Activated naive CD4-positive, alpha-beta T cell treated with Interleukin-2 at 50 U/mL for 16 hours (primary cell): ENCODE measurements at places on chromosomes 4 and X.
A peak's percentile ranks its signal among the peaks of the same experiment; 100 is the strongest.

DNA sequence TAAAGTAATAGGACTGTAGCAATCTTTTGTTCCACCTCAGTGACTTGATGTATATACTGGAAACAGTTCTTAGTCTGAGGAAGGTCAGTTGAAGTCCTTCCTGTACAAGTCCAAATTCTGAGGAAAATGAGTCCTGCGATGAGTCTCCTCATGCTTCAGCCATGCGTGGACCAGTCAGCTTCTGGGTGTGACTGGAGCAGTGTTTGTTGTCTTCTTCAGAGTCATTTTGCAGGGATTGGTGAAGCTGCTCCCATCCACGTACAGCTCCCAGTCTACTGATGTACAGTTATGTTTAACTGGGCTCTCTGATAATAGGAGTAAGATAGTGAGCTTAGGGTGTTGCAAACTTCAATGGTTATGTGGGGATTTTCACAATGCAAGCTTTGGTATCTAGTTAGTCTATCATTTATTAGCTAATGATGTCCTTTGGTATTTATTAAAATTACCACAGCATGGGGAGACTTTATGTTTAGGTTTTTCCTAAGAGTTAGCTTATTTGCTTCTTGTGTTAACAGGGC lies 3.4 kb downstream of the UGT2B17 start:
- no peak for DNase-seq

DNA sequence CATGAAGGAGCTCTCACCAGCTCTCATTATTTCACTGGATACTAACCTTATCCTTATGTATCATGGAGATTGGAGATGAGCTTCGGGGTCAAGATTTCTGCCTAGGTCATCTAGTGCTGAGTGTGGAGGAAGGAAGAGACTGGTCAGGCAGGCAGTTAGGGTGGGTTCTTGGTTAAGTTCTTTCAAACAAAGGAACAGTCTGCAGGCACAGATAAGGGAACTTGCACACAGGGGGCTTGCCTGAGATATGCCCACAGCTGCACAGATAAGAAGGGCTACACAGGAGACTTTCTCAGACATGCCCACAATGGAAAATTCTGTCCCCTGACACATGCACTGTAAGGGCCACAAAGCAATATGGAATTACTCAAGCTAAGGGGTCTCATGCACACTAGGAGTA lies 904.1 kb downstream of the NLGN4X start:
- no peak for DNase-seq

DNA sequence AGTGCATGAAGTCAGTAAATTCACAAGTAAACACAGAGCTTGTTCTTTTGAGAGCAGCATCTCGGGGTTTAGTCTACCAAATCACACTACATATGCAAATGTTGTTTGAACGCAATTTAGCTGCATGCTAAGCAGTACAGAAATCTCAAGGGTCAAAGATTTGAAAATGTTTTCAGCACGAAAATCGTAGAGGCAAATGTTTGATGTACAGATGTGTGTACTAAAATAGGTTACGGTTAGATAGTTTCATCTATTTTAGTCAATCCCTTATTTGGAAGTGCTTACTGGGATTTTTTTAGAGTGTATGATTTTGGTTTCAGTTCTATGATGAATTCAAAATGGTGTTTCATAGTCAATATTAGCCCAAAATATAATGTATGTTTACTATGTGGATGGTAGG lies 1928.2 kb upstream of the TENM3 start:
- no peak for DNase-seq

DNA sequence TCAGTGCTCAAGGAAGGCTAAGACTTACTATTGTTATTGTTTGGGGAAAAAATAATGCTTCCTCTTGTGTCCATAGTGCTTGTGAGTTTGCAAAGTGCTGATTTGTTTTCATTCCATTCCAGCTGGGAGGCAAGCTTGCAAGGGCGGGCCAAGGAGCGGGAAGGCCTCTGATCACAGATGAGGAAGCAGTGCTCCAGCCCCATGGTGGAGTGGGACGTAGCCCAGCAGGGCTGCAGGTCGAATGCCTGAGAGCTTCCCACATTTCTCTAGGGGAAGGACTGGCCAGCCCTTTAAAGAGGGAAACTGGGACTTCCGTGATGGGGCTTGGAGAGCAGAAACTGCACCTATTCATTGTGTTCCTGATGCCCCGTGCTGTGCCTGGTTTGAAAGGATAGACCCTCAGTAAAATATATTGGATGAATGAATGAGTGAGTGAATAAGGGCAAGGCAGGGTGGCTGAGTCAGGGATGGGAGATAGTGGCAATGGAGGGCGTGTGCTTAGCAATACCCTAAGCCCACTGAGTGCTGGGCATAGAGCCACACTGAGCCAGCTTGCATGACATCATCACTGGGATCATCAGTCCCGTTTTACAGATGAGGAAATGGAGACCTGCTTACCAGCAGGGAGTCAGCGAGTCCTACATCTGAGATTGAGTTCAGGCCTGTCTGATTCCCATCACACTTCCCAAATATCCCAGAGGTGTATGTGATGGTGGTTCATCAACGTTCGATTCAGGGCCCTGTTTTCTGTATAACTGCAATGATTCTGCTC lies 17.9 kb upstream of the NSG1 start:
- no peak for DNase-seq

DNA sequence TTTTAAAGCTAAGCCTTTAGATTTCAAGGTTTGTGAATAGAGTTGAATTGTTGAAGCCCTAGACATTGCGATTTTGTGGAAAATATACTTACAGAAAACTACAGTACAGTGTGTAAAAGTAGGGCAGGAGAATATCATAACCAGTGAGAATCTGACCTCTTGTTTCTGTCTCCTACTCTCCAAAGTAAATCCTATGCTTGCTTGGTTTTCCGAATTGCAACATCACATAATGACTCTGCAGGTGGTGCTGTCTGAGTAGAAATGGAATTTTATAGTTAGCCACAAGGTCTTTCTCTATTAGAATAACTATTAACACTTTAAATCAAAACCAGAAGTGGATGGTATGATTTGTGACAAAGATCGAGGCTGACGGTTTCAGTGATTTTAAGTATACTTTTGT lies 505.6 kb downstream of the RAPGEF2 start:
- no peak for DNase-seq

- DNase-seq: no peak
These were observed at the start of gene IL1RAPL1 for GRCh38 chrX:28586981-28587551. TSS of gene IL1RAPL1 (plus strand) at chrX:28587446.

- DNase-seq: no peak
These were observed 202.3 kb downstream of the BCOR start for GRCh38 chrX:39895218-39896110.

DNA sequence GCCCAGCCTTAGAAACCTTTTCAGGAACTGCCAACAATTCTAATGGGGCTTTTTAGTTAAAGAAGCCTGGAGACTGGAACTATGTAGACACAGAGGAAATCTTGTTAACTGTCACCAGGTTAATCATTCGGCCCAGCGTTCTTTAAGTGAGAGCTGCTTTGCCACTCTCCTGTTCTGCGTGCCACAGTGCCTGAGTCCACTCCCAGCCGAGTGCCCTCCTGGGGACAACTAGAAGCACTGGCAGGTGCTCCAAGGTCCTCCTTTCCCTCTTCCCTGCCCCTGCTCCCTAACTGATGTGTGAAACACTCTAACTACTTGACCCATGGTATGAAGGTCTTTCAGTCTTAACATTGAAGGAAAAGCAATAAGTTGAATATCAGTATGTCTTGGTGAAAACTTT lies 151.2 kb upstream of the TLL1 start:
- DNase-seq: no peak

DNA sequence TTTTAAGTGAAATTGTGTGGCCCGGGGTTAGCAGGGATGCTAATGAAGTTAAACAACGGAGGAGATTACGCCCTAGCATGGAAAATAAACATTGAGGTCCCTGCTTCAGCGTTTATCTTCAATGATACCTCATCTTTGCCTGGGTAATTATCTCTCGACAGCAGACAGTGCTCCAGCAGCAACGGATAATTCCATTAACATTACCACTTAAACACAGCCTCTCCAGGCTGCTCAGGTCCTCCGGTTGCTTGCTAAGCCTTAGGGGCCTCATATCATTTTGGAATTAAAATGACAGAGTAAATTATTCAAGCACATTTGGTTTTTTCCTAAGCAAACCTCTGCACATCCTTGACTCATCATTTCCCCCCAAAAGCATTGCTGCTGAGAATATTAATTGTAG lies 281.5 kb upstream of the KLF3 start:
- DNase-seq: no peak

- no peak for DNase-seq
These were observed 34.3 kb downstream of the ZNF330 start for GRCh38 chr4:141255016-141255415.

DNA sequence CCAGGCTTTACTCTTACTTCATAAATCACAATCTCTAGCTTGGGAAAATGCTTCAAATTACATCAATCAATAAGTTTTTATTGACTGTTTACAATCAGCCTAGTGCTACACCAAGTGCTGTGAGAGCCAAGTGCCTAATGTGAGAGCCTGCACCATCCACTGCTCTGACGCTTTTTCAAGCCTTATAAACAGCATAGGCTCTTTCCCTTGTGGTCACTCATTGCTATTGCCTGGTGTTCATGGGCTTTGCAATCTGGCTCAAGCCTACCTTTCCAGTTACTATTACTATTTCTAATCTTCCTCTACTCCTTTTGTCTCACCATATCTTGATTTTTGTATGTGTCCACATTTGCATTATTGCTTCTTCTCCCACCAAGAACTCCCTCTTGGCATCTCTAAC lies 77.0 kb downstream of the REELD1 start:
- DNase-seq: no peak

DNA sequence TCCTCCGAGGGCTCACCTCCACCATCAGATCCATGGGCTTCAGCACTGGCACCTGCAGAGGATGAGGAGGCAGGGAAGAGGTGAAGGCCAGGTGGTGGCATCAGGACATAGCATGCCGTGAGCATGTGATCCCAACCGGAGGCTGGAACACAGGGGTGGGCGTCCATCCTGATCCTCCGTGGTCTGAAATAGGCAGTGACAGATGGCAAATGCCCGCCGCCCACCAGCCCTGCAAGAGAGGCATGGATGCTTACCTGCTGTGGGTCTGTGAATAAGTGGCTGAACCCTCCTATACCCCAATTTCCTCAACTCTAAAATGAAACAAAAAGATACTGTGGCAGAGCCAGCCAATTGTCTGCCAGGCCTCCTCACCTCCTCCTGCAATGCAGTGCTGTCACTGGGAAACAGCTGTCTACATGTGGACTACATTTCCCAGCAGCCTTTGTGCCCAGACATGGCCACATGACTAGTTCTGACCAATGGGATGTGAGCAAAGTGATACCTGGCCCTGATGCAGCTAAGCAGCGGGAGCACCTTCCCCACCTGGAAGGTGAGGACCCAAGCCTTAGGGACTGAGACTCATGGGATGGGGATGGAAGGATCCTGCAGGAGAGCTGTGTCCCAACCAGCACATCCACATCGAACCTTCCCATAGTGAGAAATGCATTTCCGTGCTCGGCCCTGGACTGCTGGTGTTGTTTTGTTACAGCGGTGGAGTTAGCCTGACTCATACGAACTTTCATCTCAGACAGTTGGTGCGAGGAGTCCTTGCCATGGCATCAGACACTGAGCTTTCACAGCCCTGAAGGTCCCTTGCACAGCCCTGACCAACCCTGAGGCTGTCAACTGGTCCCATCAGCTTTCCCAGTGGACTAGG lies 99.5 kb downstream of the PPP2R2C start:
- no peak for DNase-seq

GRCh38 chrX:27815209-27815608 lies 7.4 kb downstream of the MAGEB10 start:
- no peak for DNase-seq

GRCh38 chr4:15438939-15439524 lies 11.2 kb downstream of the C1QTNF7 start:
- no peak for DNase-seq

- no peak for DNase-seq
These were observed 161.1 kb downstream of the FBXW7 start for GRCh38 chr4:152374606-152375285.

GRCh38 chr4:107683873-107684272 lies 36.2 kb downstream of the PAPSS1 start:
- DNase-seq: no peak

DNA sequence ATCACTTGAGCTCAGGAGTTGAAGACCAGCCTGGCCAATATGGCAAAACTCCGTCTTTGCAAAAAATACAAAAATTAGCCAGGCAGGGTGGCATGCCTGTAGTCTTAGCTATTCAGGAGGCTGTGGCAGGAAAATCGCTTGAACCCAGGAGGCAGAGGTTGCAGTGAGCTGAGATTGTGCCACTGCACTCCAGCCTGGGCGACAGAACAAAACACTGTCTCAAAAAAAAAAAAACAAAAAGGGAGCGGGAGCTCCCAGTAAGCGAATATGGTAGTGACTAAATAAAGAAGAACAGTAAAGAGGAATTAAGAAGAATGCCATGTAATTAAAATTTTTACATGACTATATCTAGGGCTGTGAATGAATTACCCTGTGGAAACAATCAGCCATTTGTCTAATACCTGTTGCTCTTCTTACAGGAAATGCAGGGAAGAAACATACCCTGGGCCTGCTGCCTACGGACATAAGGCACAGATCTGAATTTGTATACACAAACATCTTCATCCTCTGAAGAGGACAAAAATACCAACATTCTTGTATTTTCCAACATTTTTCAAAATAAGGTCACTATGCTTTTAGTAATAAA lies 11.4 kb downstream of the WDFY3 start:
- DNase-seq: no peak

GRCh38 chr4:159105761-159106243 lies 2.9 kb downstream of the RAPGEF2 start:
- peak; percentile 20 for DNase-seq

GRCh38 chr4:125042041-125042440 lies 272.7 kb upstream of the FAT4 start:
- DNase-seq: no peak

GRCh38 chr4:153472122-153473037 lies 6.2 kb downstream of the TMEM131L start:
- DNase-seq: no peak

DNA sequence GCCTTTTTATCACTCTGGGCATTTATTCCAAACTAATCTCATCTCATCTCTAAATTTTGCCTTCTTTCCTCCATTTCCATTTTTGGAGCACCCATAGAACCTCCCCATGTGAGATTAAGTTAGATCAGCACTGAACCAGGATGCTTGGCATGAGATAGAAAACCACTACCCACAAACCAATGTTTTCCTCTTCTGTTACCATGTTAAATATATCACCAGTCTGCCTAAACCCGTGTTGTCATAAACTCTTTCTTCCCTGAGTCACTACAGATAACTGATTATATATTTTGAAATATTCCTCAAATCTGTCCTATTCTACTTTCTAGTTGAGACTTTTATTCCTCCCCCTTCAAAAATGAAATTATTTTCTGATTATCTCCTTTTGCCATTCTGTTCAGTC lies 37.6 kb downstream of the GABRB1 start:
- no peak for DNase-seq

DNA sequence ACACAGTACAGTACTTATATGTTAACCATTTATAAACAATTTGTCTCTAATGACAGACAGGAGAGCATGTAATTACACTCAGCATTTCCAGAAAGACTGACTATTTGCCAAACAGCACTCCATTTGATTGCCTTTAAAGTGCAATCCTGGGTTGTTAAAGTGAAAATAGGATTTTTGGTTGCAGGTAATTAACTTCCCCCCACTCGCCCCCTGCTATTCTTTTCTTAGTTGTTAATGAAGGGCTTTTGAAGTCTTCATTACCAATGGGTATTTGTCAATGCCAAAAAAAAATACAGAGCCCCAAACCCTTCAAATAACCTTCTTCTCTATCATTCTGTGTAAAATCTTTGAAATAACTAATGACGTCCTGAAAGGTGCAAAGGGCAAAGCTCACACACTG lies 825.6 kb downstream of the STPG2 start:
- DNase-seq: no peak
